Astrocyte of the cerebellum (primary cell): ENCODE measurements at places on chromosomes 3 and 15.

- DNase-seq = no peak
Observed at GRCh38 chr15:98660055-98660454, 11.7 kb downstream of the IGF1R start.

DNA sequence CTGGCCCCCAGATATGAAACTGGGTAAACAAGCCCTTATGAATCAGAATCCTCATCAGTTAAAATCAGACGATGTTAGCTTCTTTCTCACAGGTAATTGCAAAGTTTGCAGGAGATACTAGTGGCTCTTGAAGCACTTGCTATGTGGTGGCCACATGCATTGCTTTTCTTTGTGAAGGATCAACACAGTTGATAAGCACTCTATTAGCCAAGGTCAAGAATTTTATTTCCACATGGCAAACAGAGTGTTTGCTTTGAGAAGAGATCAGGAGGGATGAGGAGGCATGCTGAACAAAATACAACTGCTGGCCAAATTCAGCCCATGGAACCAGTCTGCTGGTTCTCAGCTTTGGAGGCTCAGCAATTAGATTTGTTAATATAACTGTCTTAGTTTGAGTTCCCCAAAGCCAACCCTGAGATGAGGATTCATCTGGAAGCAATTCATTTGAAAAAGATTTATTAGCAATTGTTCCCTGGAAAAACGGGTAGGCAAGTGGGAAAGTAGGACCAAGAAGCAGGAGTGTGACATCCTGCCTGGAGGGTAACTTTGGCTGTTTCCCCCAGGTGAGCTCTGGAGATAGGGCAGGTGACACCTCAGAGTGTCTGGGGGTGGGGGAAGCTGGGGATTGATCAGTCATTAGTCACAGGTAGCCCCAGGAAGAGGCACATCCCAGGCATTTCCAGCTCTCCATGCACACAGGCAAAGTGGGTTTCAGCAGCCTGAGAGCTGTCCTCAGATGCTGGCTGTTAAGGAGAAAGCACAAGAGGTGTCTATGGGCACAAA is 180.3 kb downstream of the ABHD5 start:
- DNase-seq = no peak

DNA sequence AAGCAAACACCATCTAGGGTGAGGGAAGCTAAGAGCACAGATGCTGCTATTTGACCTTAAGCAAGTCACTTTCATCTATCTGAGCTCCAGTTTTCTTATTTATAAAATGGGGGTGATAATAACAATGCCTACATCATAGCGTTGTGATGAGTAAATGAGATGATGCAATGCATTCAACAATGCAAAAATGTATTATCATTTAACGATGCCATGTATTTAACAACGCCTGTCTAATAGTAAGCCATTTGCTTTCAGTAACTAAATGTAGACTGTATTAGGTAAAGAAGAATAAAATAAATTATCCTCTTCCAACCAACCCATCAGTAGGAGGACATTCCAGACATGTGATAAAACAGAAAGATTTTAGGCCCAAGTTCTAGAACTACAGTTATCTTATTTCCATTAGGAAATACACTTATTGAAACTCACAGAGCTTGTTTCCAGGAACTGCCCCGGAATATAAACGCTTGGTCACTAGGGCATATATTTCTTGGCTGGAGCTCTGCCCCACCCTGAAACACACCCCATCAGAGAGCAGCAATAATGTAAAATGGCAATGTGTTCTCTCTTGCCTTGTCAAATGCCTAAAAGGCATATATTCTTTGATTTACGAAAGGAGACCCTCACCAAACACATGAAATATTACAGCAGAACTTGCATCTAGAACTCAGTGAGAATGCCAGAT is 128.3 kb downstream of the LIPC start:
- no peak for DNase-seq

DNA sequence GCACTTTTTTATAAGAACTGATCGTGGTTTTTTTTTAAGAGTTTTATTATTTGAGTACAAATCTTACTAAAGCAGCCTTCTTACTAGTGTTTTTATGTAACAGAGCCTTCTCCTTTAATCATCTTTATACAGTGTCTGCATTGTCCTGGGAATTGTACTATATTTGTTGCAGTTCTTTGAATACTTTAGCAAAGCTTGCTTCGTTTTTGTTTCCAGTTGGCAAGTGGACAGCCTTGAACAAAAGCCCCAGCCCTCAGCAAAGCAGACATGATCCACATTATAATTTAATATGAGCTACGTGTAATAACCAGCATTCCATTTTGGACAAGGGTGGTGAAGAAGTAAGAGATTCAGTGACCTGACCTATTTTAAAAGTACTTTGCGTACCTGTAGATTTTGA is 112.2 kb upstream of the FLNB start:
- DNase-seq = no peak

DNA sequence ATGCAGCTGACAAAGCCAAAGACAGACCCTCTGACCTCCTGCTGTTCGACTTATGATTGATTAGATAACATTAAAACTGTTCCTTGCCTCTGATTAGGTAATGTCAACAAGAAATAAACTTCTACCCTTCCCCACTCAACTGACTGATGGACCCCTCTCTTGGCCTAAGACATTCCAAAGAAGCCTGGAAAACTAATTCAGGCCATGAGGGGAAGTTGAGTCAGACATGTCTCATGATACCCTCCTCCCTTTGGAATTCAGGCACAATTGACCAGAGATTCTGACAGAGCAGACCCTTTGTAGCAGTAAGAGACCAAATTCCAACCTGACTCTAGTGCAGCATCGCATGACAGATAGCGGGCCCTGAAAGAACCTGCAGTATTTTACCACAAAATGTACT is 354.5 kb downstream of the OCA2 start:
- DNase-seq = no peak

DNA sequence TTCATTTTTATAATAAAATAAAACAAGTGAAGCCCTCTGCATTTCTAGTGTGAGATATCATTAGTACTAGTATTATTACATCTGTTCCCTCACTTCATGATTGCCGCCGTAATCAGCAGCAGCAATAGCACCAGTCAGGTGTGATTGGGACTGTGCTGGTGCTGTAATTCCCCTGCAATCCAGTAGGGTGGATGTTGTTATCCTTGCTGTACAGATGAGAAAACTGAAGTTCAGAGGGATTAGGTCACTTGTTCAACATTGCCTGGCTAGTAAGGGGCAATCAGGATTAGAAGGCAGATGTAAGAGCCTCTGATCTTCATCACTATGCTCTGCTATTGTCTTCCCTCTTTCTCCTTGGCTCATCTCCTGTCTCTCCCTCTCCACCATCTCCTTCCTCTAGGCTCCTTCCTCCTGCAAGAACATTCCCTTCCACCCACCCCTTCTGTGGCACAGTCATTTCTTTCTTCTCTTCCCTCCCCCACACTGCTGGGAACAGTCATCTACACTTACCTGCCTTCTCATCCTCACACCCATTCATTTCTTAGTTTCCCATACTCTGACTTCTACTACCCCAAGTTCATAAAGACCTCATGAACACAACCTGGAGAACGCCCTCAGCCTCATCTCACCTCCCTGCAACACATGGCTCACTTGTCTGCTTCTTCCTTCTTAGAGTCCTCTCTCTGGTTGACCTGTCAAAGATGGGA is 29.7 kb downstream of the CRYGS start:
- DNase-seq = no peak

DNA sequence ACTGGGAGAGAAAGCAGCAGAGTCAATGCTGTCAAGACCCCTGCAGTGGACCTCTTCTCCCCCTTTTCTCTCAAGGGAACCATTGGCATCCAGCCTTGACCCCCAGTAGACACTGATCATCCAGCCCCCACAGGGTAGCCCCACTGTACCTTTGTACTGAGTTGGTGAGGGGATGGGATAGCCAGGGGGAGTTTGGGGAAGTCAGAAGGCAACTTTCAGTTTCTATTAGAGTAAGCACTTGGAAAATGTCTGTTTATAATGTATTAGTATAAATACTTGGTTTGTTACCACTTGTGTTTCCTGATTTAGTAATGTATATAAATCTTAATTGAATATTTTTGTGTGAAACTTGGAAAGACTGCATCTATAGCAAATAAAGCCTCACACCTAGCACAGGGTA is 25.0 kb downstream of the DAG1 start:
- DNase-seq = no peak

DNA sequence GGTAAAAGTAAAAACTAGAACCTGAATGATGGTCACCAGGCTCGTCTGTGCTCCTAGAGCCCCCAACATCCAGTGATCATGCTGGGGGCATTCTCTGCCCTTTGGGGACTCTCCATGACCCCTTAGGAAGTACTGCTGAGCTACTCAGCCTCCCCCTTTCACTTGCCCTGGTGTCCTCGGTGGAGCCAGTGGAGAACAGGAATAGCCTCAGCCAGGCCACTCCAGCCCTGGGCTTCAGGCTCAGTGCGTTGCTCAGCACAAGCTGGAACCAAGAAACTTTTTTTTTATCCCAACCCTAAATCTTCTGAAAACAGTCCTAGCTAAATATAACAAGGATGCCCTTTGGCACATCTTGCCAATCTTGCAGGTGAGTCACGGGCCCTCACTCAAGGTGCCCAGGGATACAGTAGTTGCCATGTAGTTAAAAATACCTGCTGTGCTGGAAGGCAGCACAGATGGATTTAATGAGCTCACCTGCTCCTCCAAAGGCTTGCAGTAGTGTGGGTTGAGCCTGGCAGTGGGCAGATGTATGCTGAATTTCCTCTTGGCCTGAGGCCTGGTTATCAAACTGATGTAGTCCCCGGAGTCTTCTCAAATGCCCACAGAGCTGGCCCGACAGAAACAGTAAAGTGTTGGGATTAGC is 46.9 kb upstream of the TMEM158 start:
- DNase-seq = no peak

DNA sequence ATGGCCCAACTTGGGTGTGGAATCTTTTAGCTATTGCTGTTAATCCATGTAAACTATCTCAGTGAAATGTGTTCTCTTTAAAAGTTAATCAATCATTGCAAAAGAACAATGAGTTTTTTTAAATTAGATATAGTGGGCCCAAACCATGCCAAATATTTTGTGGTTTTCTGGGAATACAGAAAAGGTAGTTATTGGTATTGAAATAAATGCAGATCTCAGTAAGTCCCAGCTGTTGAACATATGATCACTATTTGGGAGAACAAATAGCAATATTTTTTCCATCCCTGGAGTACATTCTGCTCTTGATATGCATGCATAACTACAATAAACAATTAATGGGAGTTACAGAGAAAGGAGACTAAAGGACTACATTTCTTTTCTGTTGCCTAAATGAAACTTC is 36.0 kb upstream of the LEKR1 start:
- DNase-seq = peak; percentile 56

- no peak for DNase-seq
Observed at GRCh38 chr3:192392986-192393385, 334.4 kb downstream of the FGF12 start.

GRCh38 chr3:2774481-2775249 is 335.5 kb downstream of the IL5RA start:
- no peak for DNase-seq
